ENCODE measurements at places on chromosomes 3 and 15.

- no peak for DNase-seq
Observed at GRCh38 chr3:33798113-33798417, 365 bp upstream of the PDCD6IP start.

GRCh38 chr15:59550956-59551355, 60.6 kb upstream of the GCNT3 start:
- DNase-seq, result no peak

DNA sequence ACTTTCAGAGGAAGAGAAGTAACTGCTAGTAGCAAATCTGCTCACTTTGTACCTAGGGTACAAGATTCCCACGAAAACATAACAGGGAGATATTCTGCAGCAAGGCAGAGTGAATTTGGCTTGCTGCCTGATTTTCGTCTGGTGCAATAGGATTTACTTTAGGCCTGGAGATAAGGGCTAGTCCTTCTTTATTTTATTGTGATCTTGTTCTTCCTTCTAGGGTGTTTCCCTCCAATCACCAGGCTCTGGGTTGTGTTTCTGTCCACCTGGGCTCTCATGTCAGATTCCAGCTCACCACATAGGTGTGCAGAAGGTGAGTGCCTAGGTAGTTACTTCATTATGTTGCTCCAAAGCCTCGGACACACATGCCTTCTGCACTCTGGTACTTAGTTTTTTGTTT, 211.8 kb upstream of the RGMA start:
- DNase-seq, result no peak

GRCh38 chr15:89790206-89790605, 14.1 kb downstream of the MESP2 start:
- DNase-seq, result no peak

DNA sequence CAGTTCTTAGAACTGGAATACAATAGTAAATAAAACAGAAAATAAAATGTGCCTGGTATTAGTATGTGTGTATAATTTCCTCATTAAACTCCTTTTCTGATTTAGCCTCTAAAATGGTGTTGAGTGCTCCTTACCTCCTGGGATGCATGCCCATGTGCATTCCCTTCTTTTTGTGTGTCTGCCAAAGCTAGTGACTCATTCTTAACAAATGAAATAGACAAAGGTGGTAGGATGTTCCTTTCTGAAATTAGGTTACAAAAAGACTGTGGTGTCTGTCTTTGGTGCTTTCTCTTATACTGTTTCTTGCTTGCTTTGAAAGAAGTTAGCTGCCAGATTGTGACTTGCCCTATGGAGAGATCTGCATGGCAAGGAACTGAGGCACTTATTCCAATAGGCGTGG, 623.7 kb downstream of the GRM7 start:
- DNase-seq, result no peak

GRCh38 chr15:35690089-35690488, 144.1 kb upstream of the DPH6 start:
- DNase-seq, result no peak

GRCh38 chr3:127073941-127074820, 91.3 kb downstream of the PLXNA1 start:
- no peak for DNase-seq

DNA sequence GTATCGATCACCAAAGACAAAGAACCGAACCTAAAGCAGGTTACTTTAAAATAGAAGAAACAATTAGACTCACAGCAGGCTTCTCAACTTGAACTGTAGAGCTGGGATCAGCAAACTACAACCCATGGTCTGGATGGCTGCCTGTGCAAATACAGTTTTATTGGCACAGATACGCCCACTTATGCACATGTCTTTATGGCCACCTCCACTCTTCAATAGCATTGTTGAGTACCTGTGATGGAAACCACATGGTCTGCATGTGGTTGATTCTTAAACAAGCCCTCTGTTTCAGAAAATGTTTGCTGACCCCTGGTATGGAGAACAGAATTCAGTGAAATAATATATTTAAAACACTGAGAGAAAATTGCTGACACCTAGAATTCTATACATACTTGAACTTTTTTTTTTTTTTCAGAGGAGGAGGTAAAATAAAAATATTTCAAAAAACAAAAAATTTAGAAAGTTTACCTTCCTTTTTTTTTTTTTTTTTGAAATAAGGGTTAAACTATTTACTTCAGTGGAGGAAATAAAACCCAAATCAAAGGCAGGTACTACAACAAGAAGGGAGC, 263.8 kb upstream of the ATP10A start:
- no peak for DNase-seq

- no peak for DNase-seq
Observed at GRCh38 chr3:151864423-151865101, 8.9 kb upstream of the SUCNR1 start.

DNA sequence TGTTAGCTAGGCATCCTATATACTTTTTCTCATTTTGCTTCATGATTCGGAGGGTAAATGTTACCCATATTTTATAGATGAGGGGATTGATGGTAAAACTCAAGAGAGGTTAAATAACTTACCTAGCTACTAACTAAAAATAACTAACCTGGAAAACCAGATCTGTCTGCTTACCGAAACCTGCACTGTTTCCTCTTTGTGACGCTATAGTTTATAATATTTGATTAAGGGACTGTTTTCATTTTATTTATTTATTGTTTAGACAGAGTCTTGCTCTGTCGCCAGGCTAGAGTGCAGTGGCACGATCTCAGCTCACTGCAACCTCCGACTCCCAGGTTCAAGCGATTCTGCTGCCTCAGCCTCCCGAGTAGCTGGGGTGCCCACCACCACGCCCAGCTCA, 55.9 kb downstream of the MAP6D1 start:
- DNase-seq, result no peak

DNA sequence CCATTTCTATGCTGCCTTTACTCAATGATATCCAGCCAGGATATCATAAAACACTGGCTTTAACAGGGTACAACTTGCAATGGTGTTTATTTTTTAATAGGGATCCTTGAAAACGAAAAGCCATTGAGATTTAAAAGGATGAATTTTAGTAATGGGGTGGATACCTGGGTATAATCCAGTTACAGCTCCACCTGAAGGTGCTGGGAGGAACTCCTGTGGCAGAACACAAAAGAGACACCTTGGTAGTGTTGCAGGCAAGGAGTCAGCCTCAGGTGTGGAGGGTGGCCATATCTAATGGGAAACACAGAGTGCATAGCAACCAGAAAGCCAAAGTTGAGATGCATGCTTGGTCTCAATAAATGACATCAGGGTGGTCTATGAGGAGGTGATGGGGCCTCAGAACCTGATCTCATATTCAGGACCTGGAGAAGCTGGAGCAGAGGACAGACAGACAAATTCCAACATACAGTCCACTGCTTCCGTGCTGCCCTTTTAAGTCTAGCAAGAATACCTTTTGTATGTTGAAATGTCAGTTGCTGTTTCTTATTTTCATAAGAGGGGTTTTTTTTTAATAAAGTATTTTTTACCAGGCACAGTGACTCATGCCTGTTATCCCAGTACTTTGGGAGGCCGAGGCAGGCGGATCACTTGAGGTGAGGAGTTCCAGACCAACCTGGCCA, 12.0 kb upstream of the PAQR9 start:
- DNase-seq, result no peak

GRCh38 chr3:196951371-196951770, 9.0 kb upstream of the NCBP2 start:
- DNase-seq, result no peak

DNA sequence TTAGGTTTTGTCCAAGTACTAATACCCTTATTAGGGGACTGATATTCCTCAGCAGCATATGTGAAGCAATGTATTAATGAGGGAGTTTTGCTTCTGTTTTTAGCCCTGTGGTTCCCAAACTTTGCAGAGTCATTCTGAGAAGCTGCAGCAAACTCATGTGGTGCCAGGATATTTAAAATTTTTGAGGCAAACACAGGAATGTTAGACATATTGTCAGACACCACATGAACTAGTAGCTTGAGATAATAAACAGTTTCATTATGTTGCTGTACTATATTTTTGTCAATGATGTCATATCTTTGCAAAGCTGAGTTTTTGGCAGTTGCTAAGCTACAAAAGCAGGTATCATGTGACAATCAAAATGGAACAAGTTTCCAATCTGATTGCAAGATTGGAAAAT, 36.6 kb downstream of the ATP6V1A start:
- no peak for DNase-seq

Measured in cortex of kidney (tissue), 1 donor.